Cerebellar nuclear complex (tissue), 1 donor: ENCODE measurements at places on chromosomes 2 and 18.

GRCh38 chr2:238869293-238870124, 21.6 kb downstream of the TWIST2 start:
- no peak for DNase-seq

- no peak for DNase-seq
Measured at GRCh38 chr2:128345436-128346165, 26.9 kb upstream of the HS6ST1 start.

DNA sequence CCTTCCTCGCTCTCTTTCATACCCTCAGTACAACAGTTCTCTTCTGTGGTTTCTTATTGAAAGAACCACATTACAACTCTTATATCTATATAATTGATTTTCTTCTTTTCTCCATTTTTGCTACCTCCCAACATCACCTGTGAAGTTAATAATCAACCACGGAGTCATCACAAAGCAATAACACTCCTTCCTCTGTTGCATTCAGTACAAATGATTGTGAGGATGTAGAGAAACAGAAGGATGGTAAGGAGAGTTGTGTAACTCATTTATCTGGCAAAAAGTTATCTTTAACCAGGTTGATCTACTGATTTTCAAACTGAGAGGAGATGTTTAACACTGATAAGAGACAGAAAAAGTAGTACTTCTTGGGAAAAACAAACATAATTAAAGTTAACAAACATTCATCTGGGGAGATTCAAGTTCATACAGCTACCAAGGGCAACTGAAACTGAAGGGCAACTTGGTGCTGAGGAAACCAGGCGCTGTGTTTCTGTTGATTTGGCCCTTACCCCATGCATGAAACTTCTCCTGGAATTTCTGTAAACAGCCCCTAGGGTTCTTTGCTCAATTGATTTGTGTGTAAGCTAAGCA, 14.2 kb downstream of the IDH1 start:
- no peak for DNase-seq

- DNase-seq, result no peak
Measured at GRCh38 chr2:211833582-211834279, 704.9 kb downstream of the ERBB4 start.

- no peak for DNase-seq
Measured at GRCh38 chr18:79697976-79698375, 18.4 kb downstream of the CTDP1 start.

DNA sequence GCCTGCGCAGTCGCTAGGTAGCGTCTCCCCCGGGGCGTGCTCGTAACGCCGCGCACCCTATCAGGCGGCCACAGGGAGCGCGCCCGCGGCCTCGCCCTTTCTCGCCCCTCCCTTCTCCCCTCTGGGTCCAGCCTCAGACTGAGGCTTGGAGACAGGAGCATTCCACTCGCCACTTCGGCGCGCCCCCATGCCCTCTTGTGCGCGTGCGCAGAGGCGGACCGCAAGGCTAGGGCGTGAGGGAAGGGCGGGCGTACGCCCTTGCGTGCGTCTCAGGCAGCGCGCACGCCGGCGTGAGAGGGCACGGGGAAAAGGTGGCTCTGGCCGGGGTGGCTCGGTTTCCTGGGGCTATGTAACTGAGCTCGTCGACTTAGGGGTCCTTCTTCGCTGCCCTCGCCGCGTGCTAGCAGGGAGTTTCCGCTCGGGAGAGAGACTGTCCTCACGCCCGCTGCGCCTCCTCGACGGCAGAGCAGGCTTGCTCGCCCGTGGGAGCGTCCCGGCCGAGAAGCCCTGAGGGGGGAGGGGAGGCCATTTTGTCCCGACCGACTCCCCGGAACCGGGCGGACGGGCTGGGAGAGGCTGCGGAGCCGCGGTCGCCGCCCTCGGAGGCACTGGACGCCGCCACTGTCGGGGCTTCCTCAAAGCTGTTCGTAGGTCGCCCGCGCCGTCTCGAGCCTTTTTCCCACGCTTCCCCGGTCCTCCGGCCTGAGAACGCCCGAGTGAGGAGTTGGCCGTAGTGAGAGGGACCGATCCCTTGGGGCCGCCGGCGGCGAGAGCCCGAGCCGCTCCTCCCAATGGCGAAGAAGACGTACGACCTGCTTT, at the start of gene RAB10:
Gene RAB10 (plus strand): TSS at position 267 of the 819 bp plus-strand sequence. CDS start 525 bp downstream, at position 792.
- DNase-seq, result peak; percentile 78

DNA sequence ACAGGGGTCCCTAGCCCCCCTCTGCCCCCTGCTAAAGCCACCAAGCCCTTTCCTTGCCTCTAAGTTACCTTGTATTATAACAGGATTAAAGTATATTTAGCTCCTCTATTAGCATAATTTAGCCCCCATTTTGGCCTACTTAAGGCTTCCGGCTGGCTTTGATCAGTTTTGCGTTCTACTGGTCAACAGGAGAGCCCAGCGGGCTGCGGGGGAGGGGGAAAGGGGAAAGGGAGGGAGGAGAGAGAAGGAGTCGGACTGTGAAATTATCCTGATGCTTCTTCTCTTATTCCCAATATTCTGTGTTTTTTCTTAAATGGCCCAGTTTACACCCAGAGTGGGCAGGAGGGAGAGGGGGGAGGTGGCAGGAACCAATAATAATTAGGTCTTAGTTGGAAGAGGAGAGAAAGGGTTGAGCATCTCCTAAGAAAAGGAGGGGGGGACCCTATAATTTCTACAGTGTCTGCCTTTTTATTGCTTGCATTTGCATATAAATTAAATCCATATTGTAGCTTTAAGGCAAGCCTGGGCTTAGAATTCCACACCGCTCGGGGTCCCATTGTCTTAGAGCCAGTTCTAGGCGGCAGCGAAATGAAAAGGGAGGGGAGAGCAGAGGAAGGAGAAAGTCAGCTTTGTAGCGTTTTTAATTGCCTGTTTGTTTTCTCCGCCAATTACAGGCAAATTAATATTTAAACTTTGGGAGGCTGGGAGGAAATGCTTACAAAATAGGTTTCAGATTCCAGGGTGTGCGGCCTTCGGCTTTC, 39.6 kb downstream of the EN1 start:
- no peak for DNase-seq

GRCh38 chr2:219687882-219688559, 60.6 kb downstream of the SLC4A3 start:
- DNase-seq, result no peak

- no peak for DNase-seq
Measured at GRCh38 chr2:168652997-168653921, 149.2 kb upstream of the NOSTRIN start.

GRCh38 chr2:219511547-219512325, 2.5 kb upstream of the ASIC4 start:
- no peak for DNase-seq

GRCh38 chr2:27915191-27915590, 24.7 kb downstream of the BABAM2 start:
- DNase-seq, result no peak

GRCh38 chr2:147760984-147761383, 83.8 kb upstream of the ACVR2A start:
- no peak for DNase-seq

DNA sequence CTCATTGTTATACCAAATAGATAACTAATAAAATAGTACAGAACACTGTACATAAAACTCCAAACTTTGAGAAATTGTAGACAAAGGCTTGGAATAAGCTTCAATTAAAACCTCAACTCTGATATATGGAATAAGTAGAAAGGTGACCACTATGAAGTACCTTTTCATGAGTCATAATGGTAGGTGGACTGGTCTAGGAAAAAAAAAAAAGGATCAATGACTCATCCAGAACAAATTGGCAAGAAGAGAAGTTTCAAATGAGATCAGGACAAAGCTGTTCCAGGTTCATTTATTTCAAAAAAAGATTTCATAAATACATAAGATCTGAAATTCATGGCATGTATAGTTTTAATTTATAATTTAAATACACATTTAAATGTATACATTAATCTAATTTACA, 769.7 kb downstream of the SUCLG1 start:
- DNase-seq, result no peak

GRCh38 chr2:201909348-201909747, 103.0 kb downstream of the CDK15 start:
- DNase-seq, result no peak

GRCh38 chr2:62200291-62200841, 4.5 kb downstream of the B3GNT2 start:
- no peak for DNase-seq

- no peak for DNase-seq
Measured at GRCh38 chr2:132896073-132896472, 226.1 kb upstream of the LYPD1 start.

DNA sequence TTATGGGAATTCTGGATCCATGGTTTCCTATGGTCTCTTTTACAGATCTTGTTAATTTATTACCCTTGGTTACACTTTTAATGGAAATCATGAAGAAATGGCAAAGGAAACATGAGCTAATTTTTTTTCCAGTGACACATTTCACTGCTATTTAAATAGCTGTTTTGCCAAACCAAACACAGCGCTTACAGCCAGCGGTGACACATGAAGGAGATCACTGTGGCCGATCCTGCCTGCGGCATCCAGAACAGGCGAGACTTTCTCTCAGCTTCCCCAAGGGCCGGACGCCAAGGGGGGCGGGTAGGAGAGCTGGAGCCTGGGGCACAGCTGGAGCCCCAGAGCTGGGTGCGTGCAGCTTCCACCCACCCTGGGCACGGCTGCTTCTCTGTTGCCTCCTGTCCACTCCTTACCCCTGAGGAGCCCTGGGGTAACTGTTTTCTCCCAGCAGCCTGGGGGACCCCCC, 81.4 kb upstream of the PKDCC start:
- no peak for DNase-seq

GRCh38 chr2:175624211-175624761, 377.8 kb downstream of the LNPK start:
- DNase-seq, result no peak

- no peak for DNase-seq
Measured at GRCh38 chr2:28821295-28821958, 10.8 kb downstream of the SPDYA start.

GRCh38 chr2:3398857-3399256, 19.4 kb downstream of the TRAPPC12 start:
- no peak for DNase-seq
